ENCODE measurements at places on chromosomes 1 and 21. TPM values are rescaled to one million over a fixed set of nuclear protein-coding genes. Genes with fewer than 3 reads are reported as not detected.
A peak's percentile ranks its signal among the peaks of the same experiment; 100 is the strongest.

DNA sequence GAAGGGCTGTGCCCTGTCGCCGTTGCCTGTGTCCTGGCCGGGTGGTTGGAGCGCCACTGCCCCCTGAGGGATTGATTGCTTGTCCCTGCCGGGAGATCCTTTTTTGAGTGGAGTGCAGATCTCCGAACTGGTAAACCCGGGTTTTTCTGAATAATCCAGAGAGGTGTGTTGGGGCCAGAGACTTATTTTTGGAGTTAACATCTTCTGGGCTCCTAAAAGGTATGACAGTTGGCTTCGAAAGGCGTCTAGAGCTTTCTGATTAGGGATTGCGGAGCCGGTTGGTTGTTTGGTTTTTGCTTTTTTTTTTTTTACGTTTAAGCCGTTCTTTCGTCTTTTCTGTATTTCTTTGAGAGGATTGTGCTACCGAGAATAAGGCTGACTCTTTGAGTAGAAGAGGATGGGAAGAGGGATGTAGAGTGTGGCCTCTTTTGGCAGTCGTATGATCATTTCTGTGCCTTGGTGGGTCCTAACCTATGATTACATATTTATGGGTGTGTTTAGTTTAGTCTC lies 756 bp downstream of the RLF start:
- H3K4me3 ChIP-seq = peak overlapping the region; percentile 85
- H3K4me1 ChIP-seq = no peaks in the 10 kb centered on the region
- no peaks in the 10 kb centered on the region for H3K27me3 ChIP-seq
- DNase-seq = peak; percentile 21
- no peaks in the 10 kb centered on the region for H3K36me3 ChIP-seq
- H3K27ac ChIP-seq = peak overlapping the region; percentile 91

DNA sequence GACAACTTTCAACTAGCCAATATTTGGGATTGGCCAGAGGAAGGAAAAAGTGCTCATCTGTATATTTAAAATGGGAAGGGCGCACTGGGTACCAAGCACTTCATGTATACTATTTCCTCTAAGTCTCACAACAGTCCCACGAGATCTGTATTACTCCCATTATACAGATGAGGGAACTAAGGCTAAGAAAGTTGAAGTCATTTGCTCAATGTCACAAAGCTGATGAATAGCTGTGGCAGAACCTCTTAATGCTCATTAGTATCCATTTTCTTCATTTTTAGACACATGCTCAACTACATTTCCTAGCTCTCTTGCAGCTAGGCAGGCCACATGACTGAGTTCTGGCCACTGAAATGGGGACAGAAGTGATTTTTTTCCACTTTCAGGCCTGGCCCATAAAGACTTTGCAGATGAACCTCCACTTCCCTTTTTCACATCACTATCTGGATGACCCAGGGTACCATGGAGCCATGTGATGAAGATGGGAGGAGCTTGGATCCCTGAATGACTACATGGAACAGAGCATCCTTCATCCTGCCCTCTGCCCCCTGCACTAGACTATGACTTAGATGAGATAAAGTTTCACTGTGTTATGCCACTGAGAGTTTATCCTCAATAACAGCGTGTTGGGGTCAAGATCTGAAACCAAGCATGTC lies 31.8 kb downstream of the ATF3 start:
- DNase-seq = no peak
- H3K4me1 ChIP-seq = no peaks in the 10 kb centered on the region
- no peaks in the 10 kb centered on the region for H3K27me3 ChIP-seq
- H3K27ac ChIP-seq = no peak overlapping the region
- H3K36me3 ChIP-seq = no peaks in the 10 kb centered on the region

GRCh38 chr1:218464871-218465270 lies 119.7 kb downstream of the TGFB2 start:
- no peaks in the 10 kb centered on the region for H3K36me3 ChIP-seq
- DNase-seq = no peak
- H3K4me3 ChIP-seq = no peak overlapping the region
- no peak overlapping the region for H3K27ac ChIP-seq
- H3K4me1 ChIP-seq = no peaks in the 10 kb centered on the region

DNA sequence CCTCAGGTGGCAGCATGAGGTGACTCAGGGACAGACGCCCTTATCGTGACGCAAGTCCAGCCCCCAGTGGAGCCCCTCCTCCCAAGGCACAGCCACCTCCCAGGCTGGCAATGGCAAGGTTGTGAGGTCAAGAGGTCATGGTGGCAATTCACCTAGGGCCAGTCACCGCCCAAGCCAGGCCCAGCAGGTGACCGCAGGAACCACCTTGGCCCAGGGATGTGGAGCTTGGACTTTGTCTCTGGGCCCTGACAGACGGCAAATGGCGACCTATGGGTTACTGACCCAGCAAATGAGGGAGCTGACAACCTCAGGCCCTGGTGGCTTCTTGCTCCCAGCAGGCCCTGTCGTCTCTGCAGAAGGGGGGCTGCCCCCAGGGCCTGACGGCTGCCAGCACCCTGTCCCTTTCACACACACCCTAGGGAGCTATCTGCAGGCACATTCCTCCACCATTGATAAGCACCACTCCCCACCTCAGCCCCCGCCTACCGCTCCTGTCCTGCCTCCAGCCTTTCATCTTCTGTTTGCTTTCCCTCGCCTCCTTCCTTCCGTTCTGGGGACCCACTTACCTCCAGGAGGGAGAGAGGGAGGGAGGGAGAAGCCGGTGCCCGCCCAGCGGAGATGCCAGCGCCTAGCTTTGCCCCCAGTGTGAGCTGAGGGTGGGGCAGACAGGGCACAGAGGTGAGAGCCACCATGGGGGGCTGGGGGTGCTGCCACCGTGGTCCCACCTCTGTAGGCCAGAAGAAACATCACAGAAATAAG lies 12.1 kb downstream of the EPHA2 start:
- no peak overlapping the region for H3K4me3 ChIP-seq
- H3K36me3 ChIP-seq = no peaks in the 10 kb centered on the region
- H3K4me1 ChIP-seq = peaks cover 8% of the 10 kb centered on the region
- H3K27ac ChIP-seq = peak overlapping the region; percentile 70
- no peaks in the 10 kb centered on the region for H3K27me3 ChIP-seq
- peak; percentile 38 for DNase-seq

- H3K4me1 ChIP-seq = no peaks in the 10 kb centered on the region
- no peak for DNase-seq
- no peaks in the 10 kb centered on the region for H3K27me3 ChIP-seq
- no peak overlapping the region for H3K4me3 ChIP-seq
Measured at GRCh38 chr1:58762806-58763205, 21.0 kb downstream of the JUN start.

GRCh38 chr1:11053758-11054137 lies 6.1 kb downstream of the SRM start:
- H3K36me3 ChIP-seq = peaks cover 6% of the 10 kb centered on the region
- no peak overlapping the region for H3K27ac ChIP-seq
- DNase-seq = no peak
- no peaks in the 10 kb centered on the region for H3K27me3 ChIP-seq

- no peak for DNase-seq
- no peak overlapping the region for H3K4me3 ChIP-seq
- no peaks in the 10 kb centered on the region for H3K4me1 ChIP-seq
- no peaks in the 10 kb centered on the region for H3K36me3 ChIP-seq
- no peaks in the 10 kb centered on the region for H3K27me3 ChIP-seq
- no peak overlapping the region for H3K27ac ChIP-seq
Measured at GRCh38 chr1:179190861-179191260, 38.6 kb downstream of the ABL2 start.

- H3K36me3 ChIP-seq = no peaks in the 10 kb centered on the region
- H3K4me3 ChIP-seq = peak overlapping the region; percentile 34
- DNase-seq = peak; percentile 91
- peaks cover 2% of the 10 kb centered on the region for H3K27me3 ChIP-seq
- no peak overlapping the region for H3K27ac ChIP-seq
Measured at GRCh38 chr1:158177700-158178450, 2.8 kb upstream of the CD1D start.

DNA sequence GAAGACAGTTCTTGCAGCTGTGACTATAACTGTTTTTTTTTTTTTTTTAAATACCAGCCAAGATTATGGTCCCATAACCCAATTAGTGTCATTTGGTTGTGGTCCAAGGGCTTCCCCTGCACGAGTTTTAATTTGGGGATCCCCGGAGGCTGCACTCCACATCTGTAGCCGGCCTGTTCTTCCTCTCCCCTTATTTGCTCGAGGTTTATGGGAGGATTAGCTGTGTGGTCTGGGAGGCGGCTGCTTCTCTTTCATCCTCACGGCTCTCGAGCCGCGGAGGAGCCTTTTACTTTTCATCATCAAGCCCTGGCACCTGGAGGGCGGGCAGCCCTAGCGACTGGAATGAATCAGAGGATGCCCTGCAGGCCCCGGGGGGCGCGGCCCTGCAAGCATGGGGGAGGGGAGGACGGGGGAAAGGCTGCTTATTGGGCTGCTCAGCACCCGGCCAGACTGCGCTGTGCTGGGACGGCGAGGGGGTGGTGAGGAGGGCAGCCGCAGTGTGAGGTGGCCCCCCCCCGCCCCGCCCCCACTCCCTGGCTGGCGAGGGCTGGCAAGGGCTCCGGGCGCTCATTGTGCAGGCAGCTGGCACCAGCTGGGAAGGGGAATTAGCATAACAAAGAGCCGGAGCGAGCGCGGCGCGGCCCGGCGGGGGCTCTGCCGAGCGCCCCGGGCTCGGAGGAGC lies 18.5 kb downstream of the SERTAD4 start:
- H3K36me3 ChIP-seq = no peaks in the 10 kb centered on the region
- H3K27ac ChIP-seq = peak overlapping the region; percentile 51
- no peaks in the 10 kb centered on the region for H3K27me3 ChIP-seq
- H3K4me3 ChIP-seq = peak overlapping the region; percentile 41

DNA sequence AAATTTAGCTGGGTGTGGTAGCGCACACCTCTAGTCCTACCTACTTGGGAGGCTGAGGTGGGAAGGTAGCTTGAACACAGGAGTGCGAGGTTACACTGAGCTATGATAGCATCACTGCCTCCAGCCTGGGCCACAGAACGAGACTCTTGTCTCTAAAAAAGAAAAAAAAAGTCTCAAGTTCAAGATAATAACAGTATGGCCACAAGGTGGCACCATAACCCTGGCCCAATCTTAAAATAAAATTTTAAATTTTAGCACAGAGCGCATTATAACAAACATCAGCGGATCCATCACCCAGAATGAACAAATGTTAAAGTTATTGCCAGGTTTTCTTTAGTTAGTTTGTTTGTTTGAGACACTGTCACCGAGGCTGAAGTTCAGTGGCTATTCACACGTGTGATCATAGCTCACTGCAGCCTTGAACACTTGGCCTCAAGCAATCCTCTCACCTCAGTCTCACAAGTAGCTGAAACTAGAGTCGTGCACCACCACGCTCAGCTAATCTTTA lies 2.9 kb upstream of the HTR6 start:
- peaks cover 12% of the 10 kb centered on the region for H3K27me3 ChIP-seq
- H3K27ac ChIP-seq = no peak overlapping the region
- H3K4me1 ChIP-seq = no peaks in the 10 kb centered on the region
- no peak for DNase-seq
- peaks cover 3% of the 10 kb centered on the region for H3K36me3 ChIP-seq

GRCh38 chr1:151820940-151821339 lies 10.7 kb downstream of the RORC start:
- no peak overlapping the region for H3K4me3 ChIP-seq
- H3K4me1 ChIP-seq = no peaks in the 10 kb centered on the region
- no peaks in the 10 kb centered on the region for H3K36me3 ChIP-seq
- DNase-seq = no peak
- H3K27ac ChIP-seq = no peak overlapping the region
- no peaks in the 10 kb centered on the region for H3K27me3 ChIP-seq

DNA sequence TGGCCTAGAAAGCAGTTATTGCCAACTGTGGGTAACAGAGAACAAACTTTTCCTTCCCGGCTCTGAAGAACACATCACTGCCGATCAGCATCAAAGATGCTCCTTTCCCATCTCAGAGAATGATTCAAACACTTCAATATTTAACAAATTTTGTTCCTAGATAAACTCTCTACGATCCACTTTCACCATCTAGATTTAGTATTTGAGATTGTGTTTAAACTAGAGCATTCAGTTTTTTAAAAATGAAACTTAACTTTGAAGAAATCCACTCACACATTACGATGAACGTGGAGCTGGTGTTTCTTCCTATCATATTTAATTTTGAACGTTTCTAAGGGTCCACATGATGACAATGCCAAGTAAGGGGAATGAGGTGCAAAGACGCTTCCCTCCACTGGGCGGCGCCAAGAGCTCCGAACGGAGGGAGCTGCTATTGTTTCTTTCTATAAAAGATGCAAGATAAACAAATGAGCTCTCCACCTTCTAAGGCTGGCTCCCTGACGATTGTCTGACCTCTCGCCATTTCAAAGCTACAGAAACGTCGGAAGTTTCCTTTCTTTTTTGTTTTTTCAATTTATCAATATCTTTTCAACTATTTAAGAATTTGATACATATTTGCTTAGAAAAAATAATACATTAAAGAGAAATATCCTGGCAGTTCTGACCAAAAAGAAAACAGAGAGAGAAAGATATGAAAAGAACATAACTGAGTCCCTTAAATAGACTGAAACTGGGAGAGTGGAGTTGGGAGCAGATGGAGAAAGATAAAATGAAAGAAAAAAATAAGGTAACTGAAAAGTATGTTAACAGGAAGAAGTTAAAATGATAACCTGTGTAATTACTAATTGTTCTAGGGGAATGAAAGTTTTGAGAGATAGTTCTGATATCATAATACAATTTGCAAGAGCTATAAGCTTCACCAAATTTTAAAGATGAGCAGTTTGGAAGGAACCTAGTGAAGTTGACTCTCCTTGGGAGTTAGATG lies 4.4 kb upstream of the BARHL2 start:
- H3K27ac ChIP-seq = no peak overlapping the region
- H3K4me1 ChIP-seq = peaks cover 7% of the 10 kb centered on the region
- H3K4me3 ChIP-seq = no peak overlapping the region
- H3K36me3 ChIP-seq = no peaks in the 10 kb centered on the region
- H3K27me3 ChIP-seq = peaks cover 69% of the 10 kb centered on the region
- DNase-seq = no peak

DNA sequence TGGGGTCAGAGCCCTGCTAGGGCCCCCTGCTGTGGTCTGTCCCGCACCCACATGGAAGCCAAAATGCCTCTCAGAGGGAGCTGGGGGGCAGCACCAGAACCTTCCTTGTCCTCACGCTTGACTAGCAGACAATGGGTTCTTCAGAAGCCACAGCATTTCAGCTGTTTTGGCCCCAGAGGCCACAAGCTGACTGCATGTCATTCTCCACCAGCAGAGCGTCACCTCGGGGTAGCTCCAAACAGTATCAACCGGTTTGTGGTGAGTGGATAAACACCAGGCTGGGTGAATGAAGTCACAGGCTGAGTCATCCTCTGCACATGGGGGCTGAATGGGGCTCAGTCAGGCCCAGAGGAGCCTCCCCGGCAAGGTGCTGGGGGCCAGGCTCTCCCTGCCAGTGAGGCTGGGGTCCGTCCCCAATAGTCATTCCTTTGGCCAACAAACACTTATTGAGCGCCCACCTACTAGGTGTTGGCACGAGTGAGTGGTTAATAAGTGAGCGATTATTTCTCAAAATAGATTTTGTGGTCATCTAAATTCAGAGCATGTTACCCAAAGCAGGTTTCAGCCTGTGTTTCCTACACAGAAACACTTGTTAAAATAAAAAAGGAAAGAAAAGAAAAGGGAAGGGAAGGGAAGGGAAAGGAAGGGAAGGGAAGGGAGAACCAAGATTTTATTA lies 9.1 kb downstream of the OLIG1 start:
- peak; percentile 29 for DNase-seq
- no peak overlapping the region for H3K4me3 ChIP-seq
- no peak overlapping the region for H3K27ac ChIP-seq
- no peaks in the 10 kb centered on the region for H3K36me3 ChIP-seq

- H3K4me3 ChIP-seq = peak overlapping the region; percentile 41
- H3K27me3 ChIP-seq = no peaks in the 10 kb centered on the region
- H3K27ac ChIP-seq = no peak overlapping the region
- H3K4me1 ChIP-seq = peaks cover 5% of the 10 kb centered on the region
- H3K36me3 ChIP-seq = no peaks in the 10 kb centered on the region
- DNase-seq = no peak
Measured at GRCh38 chr1:32465578-32465933, 684 bp downstream of the ZBTB8B start.

The HRNR gene
- total RNA-seq = 0.06 TPM

The IGSF3 gene
- 30.4 TPM for total RNA-seq

The OR6N1 gene
- not detected for total RNA-seq

The NHLH1 gene
- not detected for total RNA-seq

The GNAI3 gene
- 5.1 TPM for total RNA-seq
